ENCODE measurements at places on chromosomes 4 and X.

DNA sequence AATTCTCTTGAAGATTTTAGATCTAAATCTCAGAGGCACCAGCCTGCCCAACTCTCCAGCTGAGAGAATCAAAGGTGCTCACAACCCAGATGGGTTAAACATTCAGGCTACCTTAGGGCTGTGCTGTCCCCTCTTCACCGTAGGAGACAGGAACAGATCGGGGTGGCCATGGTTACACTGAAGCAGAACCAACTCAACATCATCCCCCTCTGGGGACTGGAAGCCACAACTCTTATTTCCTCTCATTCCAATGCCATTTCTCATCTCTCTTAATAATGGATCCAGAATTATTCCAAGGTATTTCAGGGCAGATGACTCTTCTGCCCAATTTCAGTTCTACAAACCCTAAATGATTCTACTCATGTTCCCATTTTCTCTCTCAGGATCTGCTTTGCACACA, 109.7 kb downstream of the NKX6-1 start:
- DNase-seq = no peak

DNA sequence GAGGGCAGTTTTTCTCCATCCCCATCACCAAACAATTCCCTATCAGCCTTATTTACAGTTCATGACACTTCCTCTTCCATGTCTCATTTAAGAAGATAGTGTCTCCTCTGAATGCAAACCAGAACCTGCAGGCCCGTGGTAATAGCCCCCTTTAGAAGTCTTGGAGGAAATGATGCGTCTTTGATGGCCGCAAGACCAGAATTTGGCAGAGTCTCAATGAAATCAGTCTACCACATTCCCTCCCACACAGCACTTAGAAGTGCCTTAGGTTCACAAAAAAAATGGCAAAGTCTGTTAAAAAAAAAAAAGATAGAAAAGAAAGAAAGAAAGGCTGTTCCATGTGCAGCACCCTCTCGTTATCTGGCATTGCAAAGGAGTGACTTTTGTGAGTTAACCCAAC, 2.1 kb upstream of the KDR start:
- DNase-seq = no peak

GRCh38 chr4:187357045-187357643, 633.5 kb upstream of the FAT1 start:
- DNase-seq = no peak

GRCh38 chr4:145719752-145720624, 40.0 kb downstream of the C4orf51 start:
- no peak for DNase-seq

DNA sequence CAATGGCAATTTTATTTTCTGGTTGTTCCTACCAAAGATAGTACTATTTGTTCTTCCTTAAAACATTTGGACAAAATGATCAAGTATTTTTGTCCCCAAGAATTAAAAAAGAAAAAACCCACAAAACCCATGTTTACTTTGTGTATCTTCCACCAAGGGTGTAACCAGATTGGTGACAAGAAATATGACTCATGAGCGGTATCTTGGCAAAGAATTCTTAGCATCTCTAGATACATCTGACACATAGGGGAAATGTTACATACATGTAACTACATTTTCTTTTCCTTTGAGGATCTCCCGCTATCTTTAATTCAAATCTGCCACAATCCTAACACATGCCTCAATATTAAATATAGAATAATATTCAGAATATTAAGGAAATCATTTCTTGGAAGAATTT, 78.7 kb downstream of the WDFY3 start:
- DNase-seq = no peak

DNA sequence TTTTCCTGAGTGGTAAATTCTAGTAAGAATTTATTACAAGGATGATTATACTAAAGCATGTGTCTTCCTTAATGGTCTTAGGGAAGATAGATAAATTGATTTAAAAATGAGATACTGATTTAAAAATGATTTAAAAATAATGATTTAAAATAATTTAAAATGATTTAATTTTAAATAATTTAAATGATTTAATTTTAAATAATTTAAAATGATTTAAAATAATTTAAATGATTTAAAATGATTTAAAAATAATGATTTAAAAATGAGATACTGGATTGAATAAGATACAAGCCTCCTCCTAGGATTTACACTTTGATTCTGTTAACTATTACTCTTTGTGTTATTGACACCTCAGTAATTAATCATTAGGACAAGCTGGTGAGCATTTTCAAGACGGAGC, 59.0 kb downstream of the COX7B2 start:
- DNase-seq = no peak

GRCh38 chrX:137550665-137551261, 15.2 kb upstream of the ZIC3 start:
- no peak for DNase-seq

- DNase-seq = no peak
Observed at GRCh38 chr4:62806816-62807215, 1602.4 kb downstream of the TECRL start.

DNA sequence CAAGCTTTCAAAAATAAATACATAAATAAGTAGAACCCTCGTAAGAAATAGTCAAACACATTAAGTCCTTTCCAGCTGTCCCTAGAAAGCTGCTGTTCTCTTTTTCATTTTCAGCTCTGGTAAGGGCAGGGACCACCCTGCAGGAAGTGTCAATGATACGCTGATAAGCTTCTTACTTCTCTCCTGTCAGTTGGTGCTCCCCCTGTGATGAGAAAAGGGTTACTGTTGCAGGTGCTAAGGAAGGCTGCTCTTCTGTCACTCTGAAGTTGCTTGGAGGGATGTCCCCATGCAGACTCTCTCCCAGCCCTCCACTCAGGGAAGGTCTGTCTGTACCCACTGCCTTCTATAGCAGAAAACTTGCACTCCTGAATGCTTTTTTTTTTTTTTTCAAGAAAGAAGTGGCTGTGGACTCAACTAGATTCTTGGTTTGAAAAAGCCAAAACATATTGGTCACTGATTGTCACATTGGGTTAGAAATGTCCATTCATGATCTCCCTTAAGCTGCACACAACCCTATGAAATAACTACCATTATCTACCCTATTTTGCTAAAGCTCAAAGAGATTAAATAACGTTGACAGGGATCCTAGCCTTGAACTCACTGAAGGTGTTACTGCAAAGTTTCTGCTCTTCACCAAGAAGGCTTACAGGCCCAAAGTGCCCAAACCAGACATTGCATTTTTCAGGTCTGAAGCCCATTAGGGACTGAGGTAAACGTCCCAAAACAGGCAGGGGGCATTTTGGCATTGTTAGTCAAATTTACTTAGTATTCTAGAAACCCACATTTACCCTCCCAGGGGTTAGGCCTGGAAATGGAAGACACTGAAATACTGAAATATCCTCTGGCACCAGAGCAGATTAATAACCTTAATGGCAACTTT, 1.2 kb downstream of the CXCL3 start:
- no peak for DNase-seq

DNA sequence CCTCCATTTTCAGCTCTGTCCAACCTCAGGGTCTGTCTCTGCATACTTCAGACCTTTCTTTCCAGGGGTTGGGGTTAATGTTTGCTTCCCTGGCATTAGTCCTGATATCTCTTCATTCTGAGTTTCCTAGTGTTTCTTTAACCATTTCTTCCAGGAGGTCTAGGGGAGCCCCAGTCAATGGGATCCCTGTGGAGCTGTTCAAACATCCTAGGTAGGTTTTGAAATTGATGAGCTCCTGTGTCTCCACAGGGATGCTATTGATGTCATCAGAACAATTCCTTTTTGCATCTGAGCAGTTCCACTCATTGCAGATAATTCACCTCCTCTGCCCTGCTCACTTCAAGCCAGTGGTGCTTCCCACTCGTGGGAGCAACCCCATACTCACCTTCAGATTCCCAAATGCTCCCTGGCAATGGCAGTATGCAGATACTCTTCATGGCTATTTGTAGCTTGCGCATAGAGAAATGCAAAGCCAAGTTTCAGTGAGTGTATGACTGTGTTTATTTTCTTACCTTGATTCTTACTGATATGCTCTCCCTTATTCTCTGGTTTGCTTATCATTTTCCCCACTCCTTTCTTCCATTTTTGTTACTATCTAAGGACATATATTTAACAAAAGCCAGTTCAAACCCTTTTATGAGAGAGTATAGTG, 33.7 kb upstream of the LIMCH1 start:
- no peak for DNase-seq

DNA sequence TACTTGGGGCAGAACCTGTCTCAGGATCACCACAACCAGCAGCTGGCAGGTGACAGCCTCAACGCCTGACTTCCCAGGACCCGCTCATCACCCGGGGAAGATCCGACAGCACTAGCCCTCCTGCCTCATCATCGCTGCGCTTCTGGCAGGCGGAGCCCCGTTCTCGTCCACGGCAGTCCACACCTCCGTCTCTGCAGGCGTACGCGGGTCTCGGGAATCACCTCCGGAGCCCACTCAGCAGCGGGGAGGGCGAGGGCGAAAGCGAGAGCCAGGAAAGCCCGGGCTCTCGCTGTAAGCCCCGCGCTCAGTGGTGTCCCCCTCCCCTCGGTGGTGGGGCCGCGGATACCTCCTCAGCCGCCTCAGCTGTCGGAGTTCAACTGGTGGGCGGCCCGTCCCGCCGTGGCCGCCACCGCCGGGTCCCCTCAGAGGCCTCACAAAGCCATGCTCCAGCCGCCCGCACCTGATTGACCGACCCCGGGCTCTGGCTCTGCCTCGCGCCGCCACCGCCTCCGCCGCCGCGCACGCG, 518 bp upstream of the CNKSR2 start:
- peak; percentile 11 for DNase-seq

DNA sequence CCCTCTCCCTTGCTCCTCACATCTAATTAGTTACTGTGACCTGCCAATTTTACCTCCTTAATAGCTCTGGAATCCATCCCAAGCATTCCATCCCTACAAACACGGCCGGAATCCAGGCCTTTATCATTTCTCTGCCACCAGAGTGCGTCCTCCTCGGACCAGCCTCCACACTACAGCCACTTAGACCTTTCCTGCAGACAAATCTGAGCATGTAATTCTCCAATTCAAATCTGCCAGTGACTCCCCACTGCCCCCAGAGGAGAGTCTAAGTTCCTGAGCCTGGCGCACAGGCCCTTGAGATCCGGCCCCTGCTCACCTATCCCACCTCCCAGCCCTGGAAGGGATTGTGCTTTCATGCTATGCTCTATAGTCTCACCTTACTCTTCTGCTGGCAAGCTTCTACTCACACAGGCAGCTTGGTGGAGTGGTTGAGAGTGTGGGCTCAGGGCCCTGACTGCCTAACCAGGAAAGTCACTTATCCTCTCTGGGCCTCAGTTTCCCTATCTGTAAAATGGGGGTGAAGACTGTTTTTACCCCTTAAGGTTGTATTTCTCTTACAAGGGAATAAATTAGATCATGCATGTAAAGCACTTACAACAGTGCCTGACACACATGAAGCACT, 31.2 kb downstream of the PJA1 start:
- no peak for DNase-seq

DNA sequence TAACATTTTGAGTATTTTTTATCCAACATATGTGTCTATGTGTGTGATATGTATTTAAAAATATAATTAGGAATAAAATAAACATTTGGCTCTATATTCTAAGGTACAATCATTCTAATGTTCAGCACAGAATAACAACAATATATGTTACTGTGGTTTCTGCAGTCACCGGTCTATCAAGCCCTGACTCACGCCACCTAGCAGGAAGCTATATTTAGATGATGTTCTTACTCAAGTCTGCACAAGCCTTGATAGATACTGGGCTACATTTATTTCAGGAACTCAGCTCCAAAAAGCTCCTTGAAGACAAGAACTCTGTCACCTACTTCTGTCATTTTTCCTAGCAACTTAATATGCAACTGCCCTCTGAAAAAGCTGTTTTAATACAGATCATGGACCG, 152.0 kb upstream of the FTHL17 start:
- no peak for DNase-seq

- DNase-seq = no peak
Observed at GRCh38 chrX:127574829-127575228, 477.4 kb downstream of the ACTRT1 start.

DNA sequence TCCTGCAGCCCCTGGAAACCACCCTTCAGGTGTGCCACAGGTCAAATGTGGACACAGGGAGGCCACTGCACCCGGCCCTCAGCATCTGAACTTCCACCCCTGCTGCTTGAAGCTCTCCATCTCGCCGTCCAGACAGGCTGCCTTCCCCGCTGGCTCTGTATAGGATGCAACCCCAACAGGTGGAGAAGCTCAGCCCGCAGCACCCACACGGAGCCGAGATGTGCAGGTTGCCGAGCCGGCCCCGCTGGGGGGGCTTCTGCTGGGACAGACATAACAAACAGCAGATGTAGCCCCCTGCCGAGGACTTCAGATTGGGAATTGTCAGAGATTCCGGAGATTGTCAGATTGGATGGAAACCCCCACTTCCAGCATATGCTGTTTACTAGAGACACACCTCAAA, 20.5 kb downstream of the TMEM187 start:
- no peak for DNase-seq
